H7 (cell line): ENCODE measurements at places on chromosomes 5 and 9. TPM values are rescaled to one million over a fixed set of nuclear protein-coding genes. Genes with fewer than 3 reads are reported as not detected.

DNA sequence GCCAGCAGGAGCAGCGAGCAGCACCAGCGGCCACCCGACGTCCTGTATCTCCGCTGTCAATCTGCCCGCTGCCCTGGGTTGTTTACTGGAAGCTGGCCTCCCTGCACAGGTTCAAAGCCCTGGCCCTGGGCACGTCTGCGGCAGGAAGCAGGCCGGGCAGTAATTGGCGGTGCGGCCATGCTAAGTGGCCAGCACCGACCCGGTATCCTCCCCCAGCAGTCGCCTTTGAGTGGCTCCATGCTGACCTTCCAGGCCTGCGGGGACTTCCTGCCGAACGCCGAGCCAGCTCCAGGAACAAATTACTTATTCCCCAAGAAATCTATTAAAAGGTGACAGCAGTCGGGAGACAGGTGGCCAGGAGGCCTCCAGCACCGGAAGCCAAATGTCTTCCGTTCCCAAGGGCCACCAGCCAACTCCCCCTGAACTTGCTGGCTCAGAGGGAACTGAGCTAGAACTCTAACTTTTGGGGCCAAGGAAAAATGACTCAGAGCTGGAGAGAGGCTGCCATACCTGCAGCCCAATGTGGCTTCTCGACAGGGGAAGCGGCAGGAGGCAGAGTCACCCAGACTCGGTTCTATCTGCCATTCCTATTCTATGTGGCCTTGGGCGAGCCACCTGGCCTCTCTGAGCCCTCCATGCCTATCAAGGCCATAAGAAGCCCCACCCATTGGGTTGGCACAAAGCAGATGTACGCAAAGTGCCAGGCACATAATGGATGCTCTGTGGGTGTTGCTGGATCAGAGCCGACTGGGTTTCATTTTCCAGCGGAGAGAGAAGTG is 13.7 kb upstream of the PSMB7 start:
- DNase-seq, result no peak

DNA sequence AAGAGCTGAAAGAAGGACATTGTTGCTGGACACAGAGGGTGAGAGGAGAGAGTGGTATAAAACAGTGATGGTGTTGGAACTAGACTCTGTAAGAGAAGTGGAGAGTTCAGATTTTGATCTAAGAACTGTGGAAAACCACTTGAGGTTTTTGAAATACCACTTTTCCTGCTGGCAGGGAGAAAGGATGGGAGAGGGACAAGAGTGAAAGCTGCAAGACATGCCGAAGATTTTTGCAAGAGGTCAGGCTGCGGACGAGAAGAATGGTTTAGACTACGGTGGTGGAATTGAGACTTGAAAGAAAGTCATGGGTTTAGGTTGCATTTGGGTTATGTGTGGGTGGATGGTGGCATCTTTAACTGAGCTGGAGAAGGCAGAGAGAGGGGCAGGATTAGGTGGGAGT is 202.2 kb upstream of the RPS23 start:
- no peak for DNase-seq

DNA sequence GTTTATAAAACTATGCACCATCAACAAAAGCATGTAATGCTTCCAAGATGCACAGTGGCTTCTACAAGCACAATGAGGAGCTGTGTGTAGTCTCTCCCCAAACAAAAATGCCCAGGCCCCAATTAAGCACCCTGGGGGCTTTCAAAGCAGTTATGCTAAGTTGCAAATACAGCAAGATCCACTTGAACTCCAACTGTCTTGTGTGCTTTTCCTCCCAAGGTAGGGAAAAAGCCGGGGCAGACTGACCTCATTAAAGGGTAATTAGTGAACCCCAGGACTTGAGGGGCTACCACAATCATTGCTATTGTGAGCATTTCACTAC is 13.1 kb downstream of the ZNF608 start:
- peak; percentile 37 for DNase-seq

DNA sequence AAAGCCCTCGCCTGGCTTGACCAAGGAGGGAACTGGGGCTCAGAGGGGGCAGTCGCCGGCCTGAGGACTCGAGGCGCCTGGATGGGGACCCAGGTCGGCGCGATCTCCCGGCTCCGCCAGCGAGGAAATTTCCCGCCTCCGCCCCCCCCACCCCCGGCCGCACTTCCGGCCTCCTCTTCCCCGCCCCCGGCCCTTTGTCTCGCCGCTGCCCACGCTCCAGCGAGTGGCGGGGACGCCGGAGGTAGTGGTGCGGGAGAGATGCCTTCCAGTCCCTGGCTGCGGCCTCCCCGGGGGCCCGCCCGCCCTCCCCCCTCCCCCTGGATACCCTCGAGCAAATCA is 448 bp upstream of the GPRIN1 start:
- no peak for DNase-seq

DNA sequence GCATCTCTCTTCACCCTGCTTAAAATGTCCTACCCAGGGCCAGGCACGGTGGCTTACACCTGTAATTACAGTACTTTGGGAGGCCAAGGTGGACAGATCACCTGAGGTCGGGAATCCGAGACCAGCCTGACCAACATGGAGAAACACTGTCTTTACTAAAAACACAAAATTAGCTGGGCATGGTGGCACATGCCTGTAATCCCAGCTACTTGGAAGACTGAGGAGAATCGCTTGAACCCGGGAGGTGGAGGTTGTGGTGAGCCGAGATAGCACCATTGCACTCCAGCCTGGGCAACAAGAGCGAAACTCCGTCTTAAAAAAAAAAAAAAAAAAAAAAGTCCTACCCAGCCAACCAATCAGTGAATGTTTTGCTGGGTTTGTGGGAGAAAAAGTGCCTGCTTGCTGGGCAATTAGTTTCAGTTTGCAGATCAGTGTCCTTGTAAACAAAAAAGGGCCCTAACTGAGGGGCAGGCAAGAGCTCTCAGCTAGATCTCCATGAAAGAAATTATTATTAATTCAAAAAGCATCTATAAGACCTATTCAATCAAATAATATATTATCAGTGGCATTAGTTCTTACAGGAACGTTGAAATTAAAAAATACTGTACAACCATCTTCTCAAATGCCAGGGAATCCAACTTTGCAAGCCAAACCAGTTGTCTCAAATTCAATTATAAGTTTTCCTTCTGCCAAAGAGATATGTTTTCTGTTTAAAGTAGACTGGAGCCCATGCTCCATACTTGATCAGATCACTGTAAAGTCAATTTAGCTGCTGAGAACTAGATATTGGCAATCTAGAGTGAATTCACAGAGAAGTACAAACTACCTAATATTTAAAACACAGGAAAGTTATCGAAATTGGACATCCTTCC is 3.9 kb downstream of the MEGF9 start:
- peak; percentile 48 for DNase-seq

GRCh38 chr9:114263853-114264510 is 58.9 kb upstream of the ORM1 start:
- peak; percentile 92 for DNase-seq

GRCh38 chr9:15468145-15468544 is 42.6 kb downstream of the PSIP1 start:
- DNase-seq, result no peak

DNA sequence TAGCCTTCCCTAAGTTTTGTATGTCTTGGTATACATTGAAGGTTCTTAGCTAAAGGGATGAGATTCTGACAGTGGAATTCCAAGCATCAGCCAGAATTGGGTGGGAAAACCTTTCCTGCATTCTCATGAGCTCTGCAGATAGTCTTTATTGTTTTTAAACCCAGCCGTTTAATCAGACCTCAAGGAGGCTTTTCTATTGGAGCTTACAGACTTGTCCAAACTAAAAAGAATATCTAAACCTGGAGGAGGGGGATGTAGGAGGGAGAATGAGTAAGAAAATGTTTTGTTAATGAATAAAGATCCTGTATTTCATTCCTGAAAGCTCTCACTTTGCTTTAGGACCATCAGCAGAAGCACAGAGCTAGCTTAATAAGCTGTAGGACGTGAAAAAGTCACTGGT is 41.7 kb downstream of the EBF1 start:
- no peak for DNase-seq

GNE gene
- 14.1 and 14.3 TPM in 2 replicates for total RNA-seq

- DNase-seq, result no peak
Measured at GRCh38 chr5:43985411-43985810, 382.4 kb downstream of the NNT start.

DNA sequence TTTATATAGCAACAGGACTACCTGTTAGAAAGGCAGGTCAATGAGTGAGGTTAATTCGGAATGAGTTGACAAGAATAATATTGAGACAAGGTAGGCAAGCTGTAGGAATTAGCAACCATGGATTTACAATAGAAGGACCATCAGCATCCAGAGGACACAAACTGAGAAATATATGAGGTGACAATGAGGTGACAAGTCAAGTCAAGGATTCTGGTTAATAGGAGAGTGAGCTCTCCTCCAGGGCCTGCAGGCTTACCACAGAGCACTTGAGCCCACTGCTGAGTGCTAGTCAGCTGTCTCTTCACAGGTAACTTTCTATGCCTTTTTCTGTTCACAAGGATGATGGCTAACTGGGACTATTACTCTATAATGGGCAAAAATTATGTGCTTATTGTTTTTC is 227.2 kb downstream of the MRPS30 start:
- no peak for DNase-seq

- DNase-seq, result no peak
Measured at GRCh38 chr9:123528501-123528900, 172.5 kb downstream of the CRB2 start.

GRCh38 chr5:171474230-171474813 is 54.9 kb downstream of the FGF18 start:
- DNase-seq, result no peak

DNA sequence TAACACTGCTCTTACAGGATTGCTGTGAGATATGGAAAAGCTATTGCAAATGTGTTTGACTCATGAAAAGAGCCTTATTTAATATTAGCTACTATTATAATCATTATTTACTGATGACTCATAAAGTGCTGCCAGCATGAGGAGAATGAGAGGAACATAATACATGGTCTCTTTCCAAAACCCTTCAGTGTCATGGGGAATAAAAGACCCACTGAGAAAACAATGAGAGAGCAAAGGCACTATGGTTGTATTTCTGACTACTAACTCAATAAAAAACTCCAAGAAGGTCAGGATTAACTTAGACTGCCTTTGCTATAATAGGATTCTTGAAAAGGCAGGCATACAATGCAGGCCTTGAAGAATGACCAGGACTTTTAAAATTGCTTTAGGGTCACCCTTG is 633.5 kb downstream of the DTWD2 start:
- DNase-seq, result no peak

- peak; percentile 28 for DNase-seq
Measured at GRCh38 chr5:149151717-149152116, 10.4 kb downstream of the ABLIM3 start.

DNA sequence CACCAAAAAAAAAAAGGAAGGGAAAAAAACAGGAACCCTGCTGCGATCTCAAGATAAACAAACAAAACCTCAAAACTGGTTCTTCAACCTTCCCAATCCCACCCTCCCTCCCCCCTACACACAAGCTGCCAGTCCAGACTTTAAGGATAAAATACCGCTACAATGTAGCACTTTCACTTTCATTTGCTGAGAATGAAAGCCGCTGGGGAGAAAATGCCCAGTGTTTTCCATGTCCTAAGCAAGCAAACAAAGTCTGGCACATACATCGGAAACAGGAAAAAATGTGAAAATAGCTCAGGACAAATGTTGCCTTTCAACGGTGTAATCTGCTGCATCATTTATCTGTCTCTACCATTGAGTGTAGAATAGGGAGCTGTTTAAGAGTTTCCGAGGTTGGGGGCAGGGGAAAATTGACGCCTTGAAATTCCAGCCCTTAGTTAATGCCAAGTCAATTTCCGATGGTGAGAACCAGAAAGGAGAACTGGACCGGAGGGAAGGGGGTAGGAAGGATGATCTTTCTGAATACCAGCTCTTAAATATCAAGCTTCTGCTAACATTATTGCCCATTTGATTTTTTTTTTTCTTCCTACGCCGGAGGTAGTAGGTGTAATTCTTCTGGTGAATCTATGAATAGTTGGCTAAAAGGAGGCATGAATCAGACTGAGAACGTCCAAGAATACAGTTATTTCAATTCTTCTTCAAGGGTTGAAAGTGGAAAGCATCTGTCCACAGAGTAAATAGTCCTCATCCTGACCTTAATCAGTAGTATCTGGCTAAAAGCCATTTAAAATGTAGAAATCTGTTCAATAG is 1.2 kb upstream of the ADAMTS6 start:
- peak; percentile 60 for DNase-seq

- no peak for DNase-seq
Measured at GRCh38 chr5:96203761-96204160, 229.3 kb downstream of the PCSK1 start.

MZB1 gene
- total RNA-seq, result 0.18 TPM in 1 of 2 replicates, not detected in the other

F2RL2 gene
- total RNA-seq, result 0.69 TPM in 1 of 2 replicates, not detected in the other

GRCh38 chr5:109102096-109102690 is 307.6 kb downstream of the PJA2 start:
- DNase-seq, result no peak

DNA sequence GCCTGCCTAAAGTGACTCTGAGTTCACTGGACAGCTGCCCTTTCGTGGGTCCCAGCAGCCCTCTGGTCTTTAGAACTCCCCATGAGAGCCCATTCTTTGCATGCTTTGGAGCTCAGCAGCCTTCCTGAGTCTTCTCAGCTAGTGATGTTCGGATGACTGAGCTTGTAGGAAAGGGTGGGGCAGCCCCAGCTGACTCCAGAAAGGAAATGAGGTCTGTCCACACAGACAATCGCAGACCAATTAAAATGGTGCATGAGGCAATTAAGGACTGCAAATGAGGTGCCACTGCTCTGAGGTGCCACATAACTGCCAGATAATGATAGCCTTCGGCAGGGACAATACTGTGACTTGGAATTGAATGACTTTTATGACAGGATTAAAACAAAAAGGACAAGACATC is 25.4 kb upstream of the TOMM5 start:
- DNase-seq, result no peak

DNA sequence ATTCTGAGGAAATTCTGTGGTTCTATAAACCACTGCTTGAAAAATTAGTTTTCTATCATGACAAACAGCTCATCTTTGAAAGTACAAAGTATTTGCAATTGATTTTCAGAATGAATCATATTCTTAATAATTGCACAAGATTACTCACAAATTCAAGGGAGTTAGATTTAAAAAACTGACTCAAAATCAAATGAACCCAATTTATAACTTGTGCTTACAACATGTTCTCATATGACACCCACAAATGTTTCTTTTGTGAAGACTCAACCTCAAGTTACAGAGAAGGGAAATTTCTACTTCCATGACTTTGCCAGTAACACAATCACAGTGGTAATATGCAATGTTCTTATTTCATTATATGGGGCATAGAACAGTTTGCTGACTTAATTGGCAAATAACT is 272.0 kb upstream of the ACTBL2 start:
- DNase-seq, result no peak

GRCh38 chr9:117074784-117075520 is 339.9 kb downstream of the ASTN2 start:
- DNase-seq, result no peak

DNA sequence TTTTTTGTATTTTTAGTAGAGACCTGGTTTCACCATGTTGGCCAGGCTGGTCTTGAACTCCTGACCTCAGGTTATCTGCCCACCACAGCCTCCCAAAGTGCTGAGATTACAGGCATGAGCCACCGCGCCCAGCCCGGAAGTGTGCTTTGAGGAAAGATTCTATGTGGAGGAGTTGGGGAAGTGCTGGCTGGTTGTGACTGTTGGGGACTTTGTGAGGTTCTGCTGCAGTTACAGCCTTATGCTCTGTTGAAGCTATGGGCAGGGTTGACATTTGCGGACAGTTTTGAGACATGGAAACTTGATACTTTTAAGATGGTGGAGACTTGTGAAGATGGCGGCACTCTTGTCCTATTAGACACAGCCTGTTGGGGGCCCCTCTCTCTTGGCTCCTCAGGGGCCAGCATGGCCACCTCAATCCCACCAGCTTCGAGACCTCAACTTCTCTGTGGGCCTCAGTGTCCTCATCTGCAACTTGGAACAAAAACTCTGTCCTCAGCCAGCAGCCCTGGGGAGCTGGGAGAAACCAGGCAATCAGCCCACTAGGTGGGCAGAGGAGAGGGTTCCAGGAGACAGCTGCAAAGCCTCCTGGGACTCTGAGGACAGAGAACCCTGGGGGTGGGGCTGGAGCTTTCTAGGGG is 24.9 kb downstream of the C9orf50 start:
- no peak for DNase-seq

CTXN3 gene
- not detected in 2 replicates for total RNA-seq
